Thymus (tissue), 14 donors: ENCODE measurements at places on chromosomes 5 and 9. TPM values are rescaled to one million over a fixed set of nuclear protein-coding genes. Genes with fewer than 3 reads are reported as not detected.

DNA sequence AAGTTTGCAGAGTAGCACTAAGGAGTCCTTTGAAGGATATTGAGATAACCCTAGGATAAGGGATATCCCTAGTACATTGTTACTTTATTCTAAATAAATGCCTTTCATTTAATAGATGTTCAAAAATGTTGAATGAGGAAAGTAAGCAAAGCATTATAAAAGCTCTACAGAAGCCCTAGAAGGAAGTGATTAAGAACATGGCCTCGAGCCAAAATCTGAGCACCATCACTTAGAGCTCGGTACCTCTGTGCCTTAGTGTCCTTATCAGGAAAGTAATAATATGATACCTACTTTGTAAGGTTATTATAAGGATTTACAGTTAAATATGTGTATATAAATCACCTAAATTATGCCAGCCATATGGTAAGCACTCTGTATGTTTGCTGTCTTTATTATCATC is 242.6 kb downstream of the KIAA0825 start:
- no peaks in the 10 kb centered on the region for H3K4me1 ChIP-seq
- H3K27me3 ChIP-seq: no peaks in the 10 kb centered on the region
- DNase-seq: no peak
- no peak overlapping the region for H3K27ac ChIP-seq
- H3K36me3 ChIP-seq: no peaks in the 10 kb centered on the region

GRCh38 chr5:132947671-132948070 is 15.8 kb downstream of the AFF4 start:
- peaks cover 3% of the 10 kb centered on the region for H3K36me3 ChIP-seq
- H3K4me3 ChIP-seq: no peak overlapping the region
- DNase-seq: no peak
- no peak overlapping the region for H3K27ac ChIP-seq
- no peaks in the 10 kb centered on the region for H3K4me1 ChIP-seq

DNA sequence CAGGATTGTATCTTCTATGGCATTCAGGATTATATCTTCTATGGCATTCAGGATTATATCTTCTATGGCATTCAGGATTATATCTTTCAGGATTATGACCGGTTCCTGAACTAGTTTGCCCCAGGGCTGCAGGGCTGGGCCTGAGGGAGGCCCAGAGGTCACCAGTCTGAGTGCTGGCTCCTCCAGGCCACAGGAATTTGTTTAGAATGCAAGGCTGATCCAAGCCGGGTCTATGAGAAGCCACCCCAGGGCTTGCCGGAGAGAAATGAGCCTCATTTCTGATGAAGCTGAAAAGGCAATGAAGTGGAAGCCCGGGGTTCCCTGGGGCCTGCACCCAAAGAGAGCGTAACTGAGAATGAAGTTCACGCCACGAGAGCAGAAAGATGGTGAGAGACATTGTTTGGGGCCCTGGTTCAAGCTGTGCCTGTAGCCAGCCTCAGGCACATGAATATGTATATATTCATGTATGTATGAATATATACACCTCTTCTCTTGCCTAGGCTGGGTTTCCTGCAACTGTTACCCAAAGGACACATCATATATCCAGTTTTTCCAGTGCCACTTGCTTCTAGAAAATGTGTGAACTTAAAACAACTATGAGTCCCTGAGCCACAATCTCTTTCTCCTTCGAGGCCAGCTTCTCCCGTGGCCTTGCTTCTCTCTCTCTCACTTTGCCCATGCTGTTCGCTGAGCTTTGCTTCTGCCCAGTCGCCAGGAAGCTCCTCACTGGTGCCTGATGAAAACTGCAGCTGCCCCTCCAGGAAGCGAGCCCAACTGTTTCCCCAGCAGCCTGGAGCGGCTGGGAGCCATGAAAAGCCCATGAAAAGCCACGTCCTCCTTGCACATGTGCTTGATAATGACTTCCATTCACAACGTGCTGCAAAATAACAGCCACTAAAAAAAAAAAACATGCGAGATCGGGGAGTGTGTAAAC is 62.3 kb downstream of the GTF3C4 start:
- H3K4me1 ChIP-seq: no peaks in the 10 kb centered on the region
- DNase-seq: no peak
- no peaks in the 10 kb centered on the region for H3K27me3 ChIP-seq
- no peak overlapping the region for H3K4me3 ChIP-seq

- no peaks in the 10 kb centered on the region for H3K4me1 ChIP-seq
- no peaks in the 10 kb centered on the region for H3K27me3 ChIP-seq
- H3K27ac ChIP-seq: no peak overlapping the region
These were observed 58.1 kb upstream of the DHFR start for GRCh38 chr5:80712919-80713318.

GRCh38 chr5:25619273-25619672 is 974.5 kb upstream of the CDH10 start:
- H3K27ac ChIP-seq: no peak overlapping the region
- H3K4me3 ChIP-seq: no peak overlapping the region
- H3K36me3 ChIP-seq: no peaks in the 10 kb centered on the region
- no peak for DNase-seq

- no peak for DNase-seq
- peak within 1 kb of the TSS; percentile 53 for H3K4me3 ChIP-seq
- peaks cover 14% of the 10 kb centered on the region for H3K4me1 ChIP-seq
- peaks cover 71% of the 10 kb centered on the region for H3K27me3 ChIP-seq
These were observed at the start of gene CTNNA1 for GRCh38 chr5:138752951-138753793. CTNNA1 (plus strand) TSS chr5:138753425; CDS start chr5:138781925, 28,500 bp downstream.

- H3K27me3 ChIP-seq: no peaks in the 10 kb centered on the region
- no peak for DNase-seq
- H3K4me1 ChIP-seq: no peaks in the 10 kb centered on the region
- H3K27ac ChIP-seq: no peak overlapping the region
- no peaks in the 10 kb centered on the region for H3K36me3 ChIP-seq
These were observed 7.1 kb upstream of the IFNA6 start for GRCh38 chr9:21357479-21358460.

GRCh38 chr5:180848878-180849277 is 12.2 kb downstream of the ZFP62 start:
- H3K27me3 ChIP-seq: no peaks in the 10 kb centered on the region
- no peak for DNase-seq
- no peak overlapping the region for H3K27ac ChIP-seq
- H3K4me3 ChIP-seq: no peak overlapping the region

DNA sequence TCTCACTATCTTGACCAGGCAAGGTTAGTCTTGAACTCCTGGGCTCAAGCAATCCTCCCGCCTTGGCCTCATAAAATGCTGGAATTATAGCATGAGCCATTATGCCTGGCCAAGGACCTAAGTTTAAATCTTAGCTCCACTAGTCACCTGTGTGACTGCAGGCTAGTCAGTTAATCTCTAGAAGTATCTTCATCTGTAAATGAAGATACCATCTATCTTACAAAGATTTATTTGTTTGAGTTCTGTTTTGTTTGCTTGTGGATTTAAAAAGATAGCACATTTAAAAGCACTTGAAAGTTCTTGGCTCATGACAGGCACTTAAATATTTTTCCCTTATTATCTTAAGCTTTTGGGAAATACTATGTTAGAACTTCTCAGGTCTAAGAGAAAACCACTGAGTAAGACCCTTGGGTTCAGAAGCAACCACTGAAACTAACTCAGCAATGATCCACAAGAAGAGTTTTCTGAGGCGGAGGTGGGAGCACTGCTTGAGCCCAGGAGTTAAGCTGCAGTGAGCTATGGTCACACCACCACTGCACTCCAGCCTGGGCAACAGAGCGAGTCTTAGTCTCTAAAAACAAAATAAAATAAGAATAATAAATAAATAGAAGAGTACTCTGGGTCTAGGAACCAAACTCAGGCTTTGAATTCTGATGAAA is 19.1 kb downstream of the TMEM245 start:
- H3K27me3 ChIP-seq: no peaks in the 10 kb centered on the region
- H3K36me3 ChIP-seq: peaks cover 18% of the 10 kb centered on the region
- no peak for DNase-seq
- H3K4me1 ChIP-seq: peaks cover 3% of the 10 kb centered on the region
- H3K27ac ChIP-seq: no peak overlapping the region
- H3K4me3 ChIP-seq: no peak overlapping the region

GRCh38 chr5:153594785-153595184 is 104.3 kb downstream of the GRIA1 start:
- H3K4me1 ChIP-seq: no peaks in the 10 kb centered on the region
- H3K36me3 ChIP-seq: no peaks in the 10 kb centered on the region
- no peak for DNase-seq
- H3K27me3 ChIP-seq: no peaks in the 10 kb centered on the region
- no peak overlapping the region for H3K27ac ChIP-seq

DNA sequence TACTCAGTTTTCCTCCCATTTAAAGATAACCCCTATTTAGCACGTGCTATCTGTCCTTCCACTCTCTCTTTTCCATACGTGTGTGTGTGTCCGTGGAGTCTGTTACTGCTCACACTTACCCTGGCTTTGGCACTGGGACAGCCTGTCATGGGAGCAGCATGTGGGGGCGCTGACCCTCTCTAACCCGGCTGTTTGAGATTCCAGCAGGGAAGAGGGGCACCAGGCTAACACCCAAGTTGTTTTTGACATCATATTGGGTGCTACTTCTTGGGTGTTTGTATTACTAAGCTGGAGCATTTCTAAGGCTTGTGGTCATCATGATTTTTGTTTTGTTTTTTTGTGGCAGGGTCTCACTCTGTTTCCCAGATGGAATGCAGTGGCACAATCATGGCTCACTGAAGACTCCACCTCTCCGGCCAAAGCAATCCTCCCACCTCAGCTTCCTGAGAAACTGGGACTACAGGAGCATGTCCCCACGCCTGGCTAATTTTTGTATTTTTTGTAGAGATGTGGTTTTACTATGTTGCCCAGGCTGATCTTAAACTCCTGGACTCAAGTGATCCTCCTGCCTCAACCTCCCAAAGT is 56.9 kb upstream of the SIMC1 start:
- H3K36me3 ChIP-seq: no peaks in the 10 kb centered on the region
- no peak overlapping the region for H3K27ac ChIP-seq
- H3K4me3 ChIP-seq: no peak overlapping the region
- DNase-seq: no peak
- no peaks in the 10 kb centered on the region for H3K4me1 ChIP-seq

- no peaks in the 10 kb centered on the region for H3K27me3 ChIP-seq
- no peak for DNase-seq
- no peaks in the 10 kb centered on the region for H3K4me1 ChIP-seq
- H3K27ac ChIP-seq: no peak overlapping the region
These were observed 7.4 kb downstream of the C5orf46 start for GRCh38 chr5:147898875-147899401.

- no peaks in the 10 kb centered on the region for H3K36me3 ChIP-seq
- no peaks in the 10 kb centered on the region for H3K27me3 ChIP-seq
- H3K4me1 ChIP-seq: no peaks in the 10 kb centered on the region
- no peak for DNase-seq
- no peak overlapping the region for H3K27ac ChIP-seq
- H3K4me3 ChIP-seq: no peak overlapping the region
These were observed 75.6 kb upstream of the SNCAIP start for GRCh38 chr5:122236270-122237040.

GRCh38 chr9:128886211-128886891 is 4.4 kb downstream of the LRRC8A start:
- H3K4me3 ChIP-seq: no peak overlapping the region
- H3K27ac ChIP-seq: no peak overlapping the region

DNA sequence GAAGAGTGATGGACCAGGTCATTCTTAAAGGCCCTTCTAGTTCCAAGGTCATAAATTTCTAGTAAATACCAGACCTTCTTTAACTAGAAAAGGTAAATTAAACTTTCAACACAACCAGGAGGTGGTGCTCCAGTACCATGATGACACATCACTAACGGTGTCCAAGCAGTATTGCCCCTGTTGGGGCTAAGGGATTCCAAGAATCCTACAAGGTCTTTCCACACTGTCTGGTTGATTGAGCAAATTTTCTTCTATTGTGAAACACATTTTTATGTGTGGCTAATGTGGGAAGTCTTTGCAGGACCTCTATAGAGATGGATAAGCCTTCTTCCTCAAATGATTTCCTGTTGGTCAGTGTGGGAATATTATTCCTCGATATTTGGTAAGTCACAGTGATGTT is 459.6 kb upstream of the PAPPA start:
- H3K27me3 ChIP-seq: no peaks in the 10 kb centered on the region
- no peak for DNase-seq
- H3K4me1 ChIP-seq: no peaks in the 10 kb centered on the region
- H3K36me3 ChIP-seq: no peaks in the 10 kb centered on the region
- H3K27ac ChIP-seq: no peak overlapping the region

GRCh38 chr9:38047301-38048251 is 21.5 kb downstream of the SHB start:
- peaks cover 33% of the 10 kb centered on the region for H3K4me1 ChIP-seq
- H3K36me3 ChIP-seq: no peaks in the 10 kb centered on the region
- no peak for DNase-seq
- no peaks in the 10 kb centered on the region for H3K27me3 ChIP-seq

- H3K4me3 ChIP-seq: no peak overlapping the region
- H3K36me3 ChIP-seq: no peaks in the 10 kb centered on the region
- H3K27ac ChIP-seq: no peak overlapping the region
- DNase-seq: no peak
- H3K4me1 ChIP-seq: no peaks in the 10 kb centered on the region
- no peaks in the 10 kb centered on the region for H3K27me3 ChIP-seq
These were observed 165.1 kb downstream of the PLK2 start for GRCh38 chr5:58294598-58295305.

- no peaks in the 10 kb centered on the region for H3K4me1 ChIP-seq
- no peak overlapping the region for H3K27ac ChIP-seq
- no peak overlapping the region for H3K4me3 ChIP-seq
- DNase-seq: no peak
These were observed 34.2 kb upstream of the HSD17B4 start for GRCh38 chr5:119417891-119418605.

DNA sequence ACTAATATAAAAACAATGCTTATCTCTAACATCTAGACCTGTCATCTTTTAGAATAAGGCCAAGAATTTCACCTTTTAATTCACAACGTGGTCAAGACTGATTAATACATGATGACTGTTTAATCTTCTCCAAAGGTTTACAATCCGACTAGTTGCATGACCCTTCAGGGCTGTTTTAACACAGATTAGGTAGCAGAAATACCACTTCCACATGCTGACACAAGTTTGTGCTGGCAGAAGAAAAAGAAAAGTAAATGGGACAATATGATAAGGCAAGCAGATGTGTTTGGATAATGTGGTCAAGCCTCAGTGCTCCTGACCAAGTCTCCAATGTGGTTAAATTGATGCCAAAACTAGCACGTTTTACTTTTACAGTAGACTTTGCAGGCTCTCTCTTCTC is 31.1 kb downstream of the SEMA6A start:
- H3K36me3 ChIP-seq: no peaks in the 10 kb centered on the region
- H3K4me3 ChIP-seq: no peak overlapping the region
- no peak overlapping the region for H3K27ac ChIP-seq

The ARL14EPL gene
- not detected for total RNA-seq

The SLC36A2 gene
- not detected for total RNA-seq

The LCN9 gene
- not detected for total RNA-seq

The PCBD2 gene
- total RNA-seq: 5.9 TPM

The CDKN2A gene
- 1.6 TPM for total RNA-seq

The PPP1R26 gene
- 3.3 TPM for total RNA-seq

The C1QTNF3 gene
- total RNA-seq: 5.0 TPM
